ENCODE measurements at places on chromosomes 2 and 18.

DNA sequence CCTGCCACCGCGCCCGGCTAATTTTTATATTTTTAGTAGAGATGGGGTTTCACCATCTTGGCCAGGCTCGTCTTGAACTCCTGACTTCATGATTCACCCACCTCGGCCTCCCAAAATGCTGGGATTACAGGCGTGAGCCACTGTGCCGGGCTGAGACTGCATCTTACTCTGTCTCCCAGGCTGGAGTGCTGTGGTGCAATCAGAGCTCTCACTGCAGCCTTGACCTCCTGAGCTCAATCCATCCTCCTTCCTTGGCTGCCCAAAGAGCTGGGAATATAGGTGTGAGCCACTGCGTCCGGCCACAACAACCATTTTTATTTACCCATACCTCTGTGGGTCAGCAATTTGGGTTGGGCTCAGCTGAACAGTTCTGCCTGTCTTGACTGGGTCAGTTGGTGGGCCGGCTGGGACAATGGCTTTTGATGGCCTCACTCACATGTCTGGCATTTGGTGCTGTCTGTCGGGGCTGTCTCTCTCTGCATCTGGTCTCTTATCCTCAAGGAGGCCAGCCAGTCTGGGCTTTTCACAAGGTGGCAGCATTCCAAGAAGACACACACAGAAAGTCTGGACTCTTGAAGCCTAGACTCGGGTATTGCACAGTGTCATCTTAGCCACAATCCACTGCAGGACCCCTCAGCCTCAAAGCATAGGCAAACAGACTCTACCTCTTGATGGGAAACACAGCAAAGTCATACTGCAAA is 116.8 kb upstream of the GATA6 start:
- DNase-seq: no peak

DNA sequence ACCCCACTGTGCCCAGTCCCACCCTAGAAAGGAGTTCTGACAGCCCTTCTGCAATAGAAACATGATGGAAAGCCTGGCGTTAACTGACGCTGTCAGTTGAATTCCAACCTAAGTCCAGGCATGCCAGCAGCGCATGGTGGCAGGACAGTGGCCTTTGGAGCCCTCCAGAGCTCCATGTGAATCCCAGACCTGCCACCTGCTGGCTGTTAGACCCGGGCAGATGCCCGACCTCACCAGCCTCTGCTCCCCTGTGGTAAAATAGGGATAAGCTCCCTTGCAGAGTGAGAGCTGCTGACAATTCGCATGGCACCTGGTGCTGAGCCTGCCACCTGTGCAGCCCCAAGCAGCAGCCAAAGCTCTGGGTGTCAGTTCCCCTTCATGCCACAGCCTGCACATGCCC is 138.6 kb downstream of the LOXHD1 start:
- no peak for DNase-seq

GRCh38 chr18:31429623-31430022 is 17.9 kb upstream of the DSG3 start:
- no peak for DNase-seq

GRCh38 chr2:42752314-42752713 is 11.6 kb downstream of the OXER1 start:
- DNase-seq: no peak

GRCh38 chr2:66574701-66575624 is 140.0 kb downstream of the MEIS1 start:
- peak; percentile 44 for DNase-seq

- DNase-seq: no peak
Observed at GRCh38 chr2:41431756-41432155, 616.1 kb upstream of the PKDCC start.

DNA sequence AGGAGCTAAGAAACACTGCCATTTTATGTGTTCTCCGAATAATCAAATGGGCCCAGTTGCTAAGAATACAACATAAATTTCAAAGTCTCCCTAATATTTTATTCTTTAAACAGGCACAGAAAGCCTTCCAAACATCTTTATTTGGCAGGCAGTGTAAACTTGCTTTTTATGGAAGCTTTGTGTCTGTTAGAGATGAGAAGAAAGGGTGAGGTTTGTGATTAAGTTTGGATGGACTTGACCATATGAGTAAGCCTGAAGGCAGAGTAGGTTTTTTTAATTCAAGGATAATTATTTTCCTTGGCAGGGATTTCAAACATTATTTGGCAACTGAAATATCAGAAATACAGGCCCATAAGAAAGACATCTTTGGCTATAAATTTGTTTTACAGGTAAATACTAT is 62.9 kb downstream of the COX7A2L start:
- DNase-seq: no peak

- no peak for DNase-seq
Observed at GRCh38 chr2:240963065-240963867, 35.2 kb upstream of the SNED1 start.

DNA sequence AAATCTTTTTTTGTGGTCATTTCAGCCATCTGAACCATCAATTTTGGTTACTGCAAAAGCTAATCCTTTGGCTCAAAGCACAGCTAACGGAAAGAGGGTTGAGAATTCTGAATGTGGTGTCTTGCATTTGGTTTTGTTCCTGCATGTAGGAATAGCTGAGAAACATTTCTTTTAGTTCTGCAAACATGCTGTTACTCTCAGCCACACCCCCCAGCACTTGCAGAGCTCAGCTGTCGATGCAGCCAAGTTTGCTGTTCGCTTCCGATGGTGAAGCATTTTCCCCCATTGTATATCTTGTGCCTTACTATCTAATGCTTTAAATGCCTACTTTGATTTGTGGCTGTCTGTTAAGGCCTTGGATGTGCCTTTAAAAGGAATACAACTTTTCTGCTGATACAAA is 294.9 kb upstream of the FANCL start:
- no peak for DNase-seq

GRCh38 chr18:32803568-32803967 is 30.7 kb upstream of the KLHL14 start:
- DNase-seq: no peak

DNA sequence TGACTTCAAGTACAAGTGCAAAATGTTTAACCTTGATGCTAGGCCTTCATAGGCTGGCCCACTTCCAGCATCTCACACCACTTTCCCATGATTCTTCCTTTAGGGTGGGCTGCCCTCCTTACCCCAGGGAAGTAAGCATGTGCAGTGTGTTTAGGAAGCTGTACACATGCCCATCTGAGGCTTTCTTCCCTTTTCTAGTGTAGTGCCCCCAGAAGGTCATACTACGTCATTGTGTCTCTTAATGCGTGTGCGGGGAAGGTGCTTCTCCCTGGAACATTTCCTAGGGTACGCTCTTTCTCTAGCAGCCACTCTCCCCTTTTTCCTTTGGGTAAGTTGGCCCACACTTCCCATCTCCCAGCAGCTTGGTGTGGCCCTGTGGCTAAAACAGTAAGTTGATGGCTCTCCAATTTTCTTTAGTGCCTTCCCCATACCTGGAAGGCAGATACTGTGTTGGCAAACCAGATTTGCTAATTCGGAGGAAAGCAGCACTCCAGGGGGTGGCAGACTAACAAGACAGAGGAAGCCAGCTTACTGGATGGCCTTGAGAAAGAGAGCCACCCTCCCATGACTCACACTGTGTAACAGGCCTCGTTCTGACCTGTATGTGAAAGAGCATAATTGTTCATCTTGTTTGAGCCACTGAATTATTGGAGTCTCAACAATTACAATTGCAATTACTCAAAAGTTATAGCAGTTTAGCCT is 1.1 kb upstream of the SULT6B1 start:
- DNase-seq: peak; percentile 53

GRCh38 chr2:41000906-41001305 is 549.0 kb upstream of the SLC8A1 start:
- no peak for DNase-seq
